ENCODE measurements at places on chromosomes 1 and 21. TPM values are rescaled to one million over a fixed set of nuclear protein-coding genes. Genes with fewer than 3 reads are reported as not detected.

GRCh38 chr1:41418857-41419583 lies 57.8 kb downstream of the FOXO6 start:
- peak; percentile 58 for DNase-seq

GRCh38 chr1:226888816-226889215 lies 18.4 kb downstream of the PSEN2 start:
- DNase-seq = no peak

DNA sequence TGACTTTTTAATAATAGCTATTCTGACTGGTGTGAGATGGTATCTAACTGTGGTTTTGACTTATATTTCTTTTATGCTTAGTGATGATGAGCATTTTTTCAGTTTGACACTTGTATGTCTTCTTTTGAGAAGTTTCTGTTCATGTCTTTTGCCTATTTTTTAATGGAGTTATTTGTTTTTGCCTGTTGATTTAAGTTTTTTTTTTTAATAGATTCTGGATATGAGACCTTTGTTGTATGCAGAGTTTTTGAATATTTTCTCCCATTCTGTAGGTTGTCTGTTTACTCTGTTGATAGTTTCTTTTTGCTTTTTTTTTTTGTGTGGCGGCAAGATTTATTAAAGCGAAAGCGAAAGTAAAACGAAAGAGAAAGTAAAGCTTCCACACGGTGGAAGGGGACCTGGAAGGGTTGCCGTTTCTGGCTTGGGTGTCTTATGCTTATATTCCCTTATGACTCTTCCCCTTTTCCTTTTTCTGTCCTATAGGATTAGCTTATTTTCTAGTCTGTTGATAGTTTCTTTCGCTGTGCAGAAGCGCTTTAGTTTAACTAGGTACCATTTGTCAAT lies 67.6 kb downstream of the TBX19 start:
- peak; percentile 60 for DNase-seq

DNA sequence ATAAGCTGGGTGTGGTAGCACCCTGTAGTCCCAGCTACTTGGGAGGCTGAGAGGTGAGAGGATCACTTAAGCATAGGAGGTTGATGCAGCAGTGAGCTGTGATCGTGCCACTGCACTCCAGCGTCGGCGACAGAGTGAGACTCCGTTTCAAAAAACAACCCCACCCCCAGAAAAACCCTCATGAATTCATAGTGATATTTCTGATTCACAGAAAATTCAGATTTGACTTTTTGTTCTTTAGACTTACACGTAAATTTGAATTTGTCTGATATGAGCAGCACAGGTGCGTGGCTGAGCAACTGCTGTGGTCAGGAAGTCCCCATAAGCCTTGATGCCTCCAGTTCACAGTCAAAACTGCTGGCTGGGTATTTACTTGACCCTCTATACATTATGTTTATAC lies 10.0 kb upstream of the MORC3 start:
- no peak for DNase-seq

- no peak for DNase-seq
These were observed 12.7 kb upstream of the LYPLAL1 start for GRCh38 chr1:219160967-219161366.

GRCh38 chr1:202624781-202625108 lies 85.5 kb downstream of the SYT2 start:
- no peak for DNase-seq

ZP4 gene
- not detected for total RNA-seq

UTS2 gene
- total RNA-seq = not detected

IGSF3 gene
- 3.5 TPM for total RNA-seq
